ENCODE measurements at places on chromosomes 5 and 9.

- no peak for DNase-seq
These were observed 35.2 kb downstream of the GOLPH3 start for GRCh38 chr5:32138839-32139493.

- no peak for DNase-seq
These were observed 136.5 kb downstream of the SNX18 start for GRCh38 chr5:54653956-54654614.

DNA sequence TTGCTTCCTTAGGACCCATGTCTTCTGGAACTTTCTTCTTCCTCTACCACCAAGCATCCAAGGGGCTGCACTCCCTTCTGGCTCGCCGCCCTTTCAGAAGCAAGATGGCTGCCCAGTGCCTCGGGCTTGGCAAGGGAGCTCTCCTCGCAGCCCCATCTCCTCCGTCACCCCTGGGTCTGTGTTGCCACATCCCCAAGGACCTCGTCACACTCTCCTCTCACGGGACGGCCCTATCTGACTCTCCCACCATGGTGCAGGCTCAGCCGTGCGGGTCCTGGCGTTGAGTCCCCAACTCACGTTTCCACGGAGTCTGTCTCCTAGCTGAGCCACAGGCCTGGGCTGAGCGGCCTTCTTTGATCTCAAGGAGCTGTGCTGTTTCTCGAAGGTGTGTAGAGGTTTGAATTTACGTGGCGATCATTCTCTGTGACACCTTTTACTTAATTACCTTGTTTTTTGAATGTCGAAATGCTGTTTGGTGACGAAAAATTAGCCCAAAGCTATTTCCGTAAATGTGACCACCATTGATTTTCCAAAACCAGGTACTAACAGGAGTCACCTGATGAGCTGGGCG lies 15.0 kb upstream of the SCGB3A1 start:
- DNase-seq: no peak

GRCh38 chr5:134133995-134134541 lies 19.6 kb downstream of the TCF7 start:
- no peak for DNase-seq

- no peak for DNase-seq
These were observed 589 bp downstream of the RIC1 start for GRCh38 chr9:5629312-5630080.

DNA sequence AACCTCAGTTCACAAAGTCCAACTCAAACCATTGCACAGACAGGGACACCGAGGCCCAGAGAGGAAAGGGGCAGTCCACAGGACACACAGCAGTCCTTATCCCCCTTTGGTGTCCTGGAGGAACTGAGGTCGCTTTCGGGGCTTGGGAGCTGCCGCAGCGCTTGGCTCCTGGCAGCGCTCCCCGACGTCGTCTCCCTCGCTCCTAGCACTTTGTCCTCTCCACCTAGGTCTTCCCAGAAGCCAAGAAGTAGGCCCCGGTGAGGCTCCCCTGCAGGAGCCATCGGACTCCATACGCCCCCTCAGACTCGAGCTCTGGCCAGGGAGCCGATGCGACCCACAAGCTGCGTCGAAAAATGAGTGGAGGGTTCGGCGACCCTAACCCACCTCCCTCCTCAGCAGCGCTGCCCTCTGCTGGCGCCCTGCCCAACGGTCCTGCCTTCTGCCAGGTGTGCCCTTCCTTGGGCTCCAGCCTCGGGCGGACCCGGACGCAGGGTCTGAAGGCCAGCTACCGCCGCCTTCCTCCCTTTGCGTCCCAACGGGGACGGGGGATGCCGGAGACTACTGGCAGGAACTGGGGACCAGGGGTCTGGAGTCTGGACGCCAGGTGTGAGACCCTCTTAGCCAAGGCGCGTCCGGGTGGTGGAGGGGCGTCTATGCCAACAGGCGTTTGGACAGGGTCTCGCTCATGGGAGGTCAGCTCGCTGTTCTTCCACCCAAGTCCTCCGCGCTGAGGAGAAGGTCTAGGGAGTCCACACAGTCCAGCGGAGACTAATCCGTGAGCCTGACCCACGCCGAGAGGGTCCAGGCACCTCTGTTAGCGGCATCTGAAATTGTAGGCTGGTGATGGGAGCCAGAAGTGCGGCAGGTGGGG lies 2.1 kb upstream of the PRDM12 start:
- DNase-seq: no peak

GRCh38 chr9:118091711-118092500 lies 387.7 kb downstream of the TLR4 start:
- no peak for DNase-seq

- DNase-seq: no peak
These were observed 158.4 kb downstream of the NIPBL start for GRCh38 chr5:37034955-37035354.

DNA sequence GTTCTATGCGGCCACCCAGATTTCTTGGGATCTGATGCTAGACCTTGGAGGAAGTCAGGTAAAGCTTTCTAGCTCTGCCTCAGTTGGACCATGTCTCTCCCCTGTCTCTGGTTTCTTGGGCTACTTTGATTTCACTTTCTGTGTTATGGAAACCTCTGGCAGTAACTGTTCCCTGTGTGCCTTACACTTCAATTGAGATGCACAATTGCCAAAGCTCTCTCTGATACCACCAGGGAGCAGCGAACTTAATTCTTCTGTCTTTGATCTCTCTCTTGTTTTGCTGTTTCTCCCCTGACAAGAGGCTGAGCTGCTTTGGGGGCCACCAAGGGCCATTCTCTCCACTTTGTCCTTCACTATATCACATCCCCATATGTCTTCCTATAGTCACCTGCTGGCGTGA lies 61.4 kb downstream of the PGM5 start:
- no peak for DNase-seq

GRCh38 chr5:178476531-178476930 lies 113.7 kb downstream of the COL23A1 start:
- no peak for DNase-seq

DNA sequence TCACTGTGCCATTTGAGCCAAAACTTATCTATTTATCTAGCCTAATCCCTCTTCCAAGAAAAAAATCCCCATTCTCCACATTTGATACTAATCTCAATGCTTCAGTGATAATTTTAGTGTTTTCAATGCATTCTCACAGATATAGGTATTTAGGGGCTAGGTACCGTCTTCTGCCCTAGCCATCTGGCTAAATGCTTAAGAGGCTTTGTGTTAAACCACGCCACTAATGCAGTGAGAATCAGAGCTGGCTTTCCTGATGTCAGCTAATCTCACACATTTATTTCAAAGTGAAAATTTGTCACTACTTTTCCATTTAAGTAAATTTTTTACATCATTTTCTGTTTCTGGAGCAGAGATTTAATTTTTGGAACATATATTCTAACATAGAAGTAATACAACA lies 479.7 kb downstream of the MAN2A1 start:
- no peak for DNase-seq

- DNase-seq: no peak
These were observed 42.5 kb upstream of the GNPDA1 start for GRCh38 chr5:142055301-142055700.
